Fibroblast of villous mesenchyme (primary cell): ENCODE measurements at places on chromosomes 13 and 19.

- no peak for DNase-seq
These were observed 15.2 kb upstream of the ZNF543 start for GRCh38 chr19:57305056-57305455.

DNA sequence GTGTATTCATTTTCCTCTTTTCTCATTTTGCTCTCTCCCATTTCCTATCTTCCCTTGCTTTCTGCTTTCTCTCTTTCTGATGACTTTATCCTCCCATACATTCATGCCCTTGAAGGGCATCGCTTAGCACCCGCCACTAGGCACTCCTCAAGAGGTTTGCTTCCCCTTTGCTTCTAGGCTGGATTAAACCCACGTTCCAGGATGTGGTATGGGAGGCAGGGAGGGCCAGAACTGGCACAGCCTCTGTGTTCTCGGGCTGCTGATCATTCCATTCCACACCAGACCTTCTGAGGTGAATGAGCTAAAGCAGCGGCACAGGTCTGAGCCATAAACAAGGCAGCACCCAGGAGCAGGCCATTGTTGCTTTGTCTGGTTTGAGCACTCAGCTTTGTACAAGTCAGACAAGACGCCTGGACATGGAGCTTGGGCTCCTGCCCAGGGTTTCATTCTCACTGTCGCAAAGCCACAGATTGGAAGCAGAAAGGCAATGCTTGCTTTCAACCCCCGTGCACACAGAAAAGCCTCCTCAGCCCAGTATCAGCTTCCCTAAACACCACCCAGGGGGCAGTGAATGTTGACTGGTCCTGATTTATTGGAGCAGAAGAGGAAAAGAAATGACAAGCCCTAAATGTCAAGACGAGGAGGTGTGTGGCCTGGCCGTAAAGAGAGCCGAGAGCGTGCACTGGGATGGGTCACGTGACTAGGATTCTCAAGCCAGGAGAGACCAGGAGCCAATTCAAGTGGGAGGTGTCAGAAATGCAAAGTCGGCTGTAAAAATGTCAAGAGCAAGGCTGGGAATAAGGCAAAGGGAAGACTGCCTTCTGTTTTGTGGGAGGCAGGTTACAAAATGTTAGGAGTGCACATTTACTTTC is 218.0 kb upstream of the SERP2 start:
- DNase-seq = peak; percentile 84

DNA sequence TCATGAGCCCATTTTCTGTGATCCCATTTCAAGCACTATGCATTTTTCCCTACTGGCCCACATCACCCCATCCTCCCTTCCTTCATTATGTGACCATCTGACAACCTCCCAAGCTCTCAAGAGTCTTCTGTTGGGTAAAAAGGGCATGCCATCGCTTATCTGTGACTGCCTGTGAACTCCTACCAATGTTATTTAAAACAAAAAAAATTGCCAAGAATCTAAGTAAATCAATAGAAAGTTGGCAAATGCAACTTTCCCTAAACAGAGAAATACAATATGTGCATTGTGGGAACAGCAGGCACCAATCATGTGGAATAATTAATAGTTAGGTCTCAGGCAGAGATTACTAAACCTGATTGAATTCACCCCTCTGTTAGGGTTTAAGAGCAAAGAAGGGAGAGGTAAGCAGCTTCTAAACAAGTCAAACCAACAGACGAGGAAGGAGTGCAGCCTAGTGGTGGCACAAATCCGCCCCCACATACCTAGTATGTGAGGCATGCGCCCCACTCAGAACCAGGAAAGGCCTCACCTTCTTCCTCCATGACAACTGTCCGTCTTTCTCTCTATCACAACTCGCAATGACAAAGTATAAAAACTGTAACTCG is 29.8 kb downstream of the DZIP1 start:
- DNase-seq = no peak

DNA sequence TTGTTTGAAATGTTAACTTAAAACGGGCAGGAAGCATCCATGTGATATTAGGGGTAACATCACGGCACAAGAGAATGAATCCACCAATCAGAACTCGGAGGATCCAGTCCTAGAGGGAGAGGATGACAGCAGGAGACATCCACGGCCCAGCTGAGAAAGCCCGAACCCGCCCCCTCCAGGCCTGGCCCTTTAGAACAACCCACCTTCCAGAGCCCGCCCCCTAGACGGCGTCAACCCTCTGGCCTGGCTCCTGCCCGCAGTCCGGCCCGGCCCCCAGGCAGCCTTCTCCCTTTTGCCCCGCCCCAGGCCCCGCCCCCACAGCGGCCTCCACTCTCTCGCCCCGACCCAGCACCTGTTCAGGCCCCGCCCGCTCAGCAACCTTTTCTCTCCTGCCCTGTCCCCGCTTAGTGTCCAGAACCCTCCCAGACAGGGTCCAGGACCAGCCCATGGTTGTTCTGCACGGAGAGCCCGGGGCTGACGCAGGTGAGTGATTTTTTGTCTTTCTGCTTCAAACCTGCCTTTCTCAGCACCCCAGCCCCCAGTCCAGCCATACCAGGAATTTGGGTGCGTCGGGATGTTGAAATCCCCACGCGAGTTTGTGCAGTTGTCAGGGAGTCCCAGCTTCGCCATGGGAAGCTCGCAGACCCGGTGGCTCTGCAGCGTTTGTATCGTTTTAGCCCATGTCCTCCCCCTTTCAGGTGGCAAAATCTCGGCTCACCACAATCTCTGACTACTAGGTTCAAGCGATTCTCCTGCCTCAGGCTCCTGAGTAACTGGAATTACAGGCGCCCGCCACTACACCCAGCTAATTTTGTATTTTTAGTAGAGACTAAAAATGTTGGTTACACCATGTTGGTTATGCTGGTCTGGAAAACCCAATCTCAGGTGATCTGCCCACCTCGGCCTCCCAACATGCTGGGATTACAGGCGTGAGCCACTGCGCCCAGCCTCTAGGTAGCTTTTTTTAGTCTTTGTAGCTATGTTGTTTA is 16.1 kb downstream of the ZNF816 start:
- peak; percentile 40 for DNase-seq

- peak; percentile 93 for DNase-seq
These were observed 7.0 kb upstream of the REXO1 start for GRCh38 chr19:1855040-1855827.

DNA sequence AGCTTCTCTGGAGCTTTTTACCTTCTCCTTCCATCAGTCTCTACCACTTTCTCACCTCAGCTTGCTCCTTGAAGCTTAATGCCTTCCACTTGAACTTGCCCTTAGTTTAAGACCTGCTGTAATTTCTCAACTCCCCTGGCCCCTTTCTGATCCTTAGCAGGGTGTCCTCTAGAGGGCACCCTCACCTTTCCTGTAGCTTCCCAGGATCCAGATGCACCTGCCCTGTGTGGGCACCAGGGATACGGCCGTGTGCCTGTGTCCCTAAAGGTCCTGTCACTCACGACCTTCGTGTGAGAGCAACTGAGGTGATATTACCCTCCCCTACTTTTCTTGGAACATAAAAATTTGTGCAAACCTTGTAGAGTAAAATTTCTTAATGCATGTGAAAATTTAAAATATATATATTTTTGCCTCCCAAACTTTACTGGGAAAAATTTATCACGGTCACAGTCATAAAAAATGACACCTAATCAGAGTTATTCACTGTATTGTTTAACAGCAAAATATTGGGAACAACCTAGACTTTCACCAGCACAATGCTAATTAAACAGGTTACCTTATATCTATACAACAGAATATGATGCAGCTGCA is 46.4 kb downstream of the PSG3 start:
- peak; percentile 47 for DNase-seq

GRCh38 chr13:75873494-75873893 is 237.4 kb downstream of the LMO7 start:
- no peak for DNase-seq

DNA sequence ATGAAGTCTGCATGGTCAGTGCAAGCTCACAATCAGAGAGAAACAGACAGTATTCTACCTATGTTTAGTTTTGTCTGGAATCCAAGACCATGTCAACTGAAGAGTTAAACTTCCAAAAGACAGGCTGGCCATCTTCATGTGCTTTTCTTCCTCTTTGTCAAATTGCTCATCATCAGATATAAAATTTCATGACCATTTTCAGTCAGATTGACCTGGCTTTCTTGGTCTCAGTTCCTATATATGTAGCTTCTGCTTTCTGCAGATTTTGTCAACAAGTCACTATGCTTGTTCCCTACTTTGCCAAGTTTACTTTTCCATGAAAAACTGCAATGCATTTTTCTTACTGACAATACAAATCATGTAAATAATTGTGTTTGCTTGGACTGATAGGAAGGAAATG is 13.9 kb downstream of the SLC46A3 start:
- DNase-seq = no peak

- no peak for DNase-seq
These were observed 10.8 kb downstream of the TMEM38A start for GRCh38 chr19:16671652-16672274.

GRCh38 chr19:12703046-12703445 is 6.6 kb upstream of the FBXW9 start:
- DNase-seq = peak; percentile 46

GRCh38 chr13:84303035-84303434 is 420.8 kb upstream of the SLITRK1 start:
- DNase-seq = no peak
